ENCODE measurements at places on chromosomes 3 and 15.

- DNase-seq, result no peak
These were observed 2.5 kb upstream of the HACD2 start for GRCh38 chr3:123587401-123587800.

GRCh38 chr15:86526938-86527690 is 447.4 kb downstream of the AGBL1 start:
- DNase-seq, result no peak

GRCh38 chr3:143002083-143002712 is 828 bp downstream of the U2SURP start:
- no peak for DNase-seq

DNA sequence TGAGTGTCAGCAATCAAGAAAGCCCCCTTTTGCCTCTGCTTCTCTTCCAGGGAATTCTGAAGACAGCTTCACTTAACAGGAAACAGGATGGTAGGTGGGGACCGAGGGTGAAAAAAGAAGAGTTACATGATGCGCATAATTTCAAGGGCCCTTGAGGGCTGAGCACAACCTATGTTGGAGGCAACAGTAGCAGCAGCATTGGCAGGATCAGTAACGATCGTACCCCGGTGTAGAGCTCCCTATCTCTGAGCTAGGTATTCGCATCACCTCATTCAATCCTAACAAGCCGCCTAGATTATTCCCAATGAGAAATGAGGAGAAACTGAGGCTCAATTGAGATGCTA is 432 bp upstream of the RAD54L2 start:
- no peak for DNase-seq

DNA sequence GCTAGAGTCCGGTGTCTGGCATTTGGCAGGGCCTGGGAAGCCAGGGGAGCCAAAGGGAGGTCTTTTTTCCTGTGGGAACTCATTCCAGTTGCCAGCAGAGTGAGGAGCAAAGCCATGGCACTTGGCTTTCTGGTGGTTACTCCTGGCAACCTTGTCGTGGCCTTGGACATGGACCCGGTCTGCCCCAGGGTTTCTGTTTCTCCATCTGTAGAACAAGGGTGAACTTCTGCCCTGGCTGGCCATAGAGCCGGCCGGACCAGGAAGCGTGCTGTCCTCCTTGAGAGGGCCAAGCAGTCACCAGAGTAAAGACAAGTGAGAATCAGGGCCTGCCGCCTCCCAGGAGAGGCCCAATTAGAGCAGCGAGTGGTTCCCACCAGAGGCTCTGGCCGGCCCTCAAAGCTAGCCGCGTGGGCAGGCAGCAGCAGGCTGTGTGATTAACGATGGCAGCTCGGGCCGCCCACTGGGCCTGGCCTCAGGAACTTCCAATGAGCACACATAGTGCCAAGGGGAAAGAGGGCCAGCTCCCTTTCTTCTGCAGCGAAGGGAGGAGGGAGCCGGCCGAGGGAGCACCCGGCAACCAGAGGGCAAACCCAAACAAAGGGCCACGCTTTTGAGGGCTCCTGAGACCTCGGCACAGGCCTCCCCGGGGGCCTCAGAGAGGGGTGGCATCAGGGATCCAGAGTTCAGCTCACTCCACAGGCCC is 29.1 kb upstream of the ELP6 start:
- no peak for DNase-seq

GRCh38 chr3:70042641-70043040 is 43.1 kb downstream of the SAMMSON start:
- DNase-seq, result no peak

DNA sequence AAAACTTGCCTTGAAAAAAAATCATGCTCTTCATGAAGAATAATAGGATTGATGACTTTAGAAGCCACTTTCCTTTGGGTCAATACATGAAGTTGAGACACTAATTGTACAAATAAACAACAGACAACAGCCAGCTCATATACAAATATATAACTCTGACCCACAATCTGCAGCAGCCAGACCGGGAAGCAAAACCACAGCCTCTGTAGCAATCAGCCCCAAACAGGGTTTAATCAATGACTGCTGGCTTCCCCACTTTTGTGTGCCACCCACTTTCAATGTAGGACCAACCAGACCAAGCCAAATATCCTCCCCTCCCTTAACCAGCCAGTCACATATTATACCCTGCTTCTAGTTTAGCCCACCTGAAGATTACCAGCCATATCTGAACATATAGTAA is 39.0 kb downstream of the IFT57 start:
- no peak for DNase-seq

DNA sequence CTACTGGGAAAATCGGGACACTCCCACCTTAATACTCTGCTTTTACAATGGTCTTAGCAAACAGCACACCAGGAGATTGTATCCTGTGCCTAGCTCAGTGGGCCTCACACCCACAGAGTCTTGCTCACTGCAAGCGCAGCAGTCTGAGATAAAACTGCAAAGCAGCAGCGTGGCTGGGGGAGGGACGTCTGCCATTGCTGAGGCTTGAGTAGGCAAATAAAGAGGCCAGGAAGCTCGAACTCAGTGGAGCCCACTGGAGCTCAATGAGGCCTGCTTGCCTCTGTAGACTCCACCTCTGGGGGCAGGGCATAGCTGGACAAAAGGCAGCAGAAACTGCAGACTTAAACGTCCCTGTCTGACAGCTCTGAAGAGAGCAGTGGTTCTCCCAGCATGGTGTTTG is 1169.1 kb upstream of the EPHA6 start:
- DNase-seq, result no peak

- DNase-seq, result no peak
These were observed 123.2 kb upstream of the UBE2E2 start for GRCh38 chr3:23079976-23080375.

DNA sequence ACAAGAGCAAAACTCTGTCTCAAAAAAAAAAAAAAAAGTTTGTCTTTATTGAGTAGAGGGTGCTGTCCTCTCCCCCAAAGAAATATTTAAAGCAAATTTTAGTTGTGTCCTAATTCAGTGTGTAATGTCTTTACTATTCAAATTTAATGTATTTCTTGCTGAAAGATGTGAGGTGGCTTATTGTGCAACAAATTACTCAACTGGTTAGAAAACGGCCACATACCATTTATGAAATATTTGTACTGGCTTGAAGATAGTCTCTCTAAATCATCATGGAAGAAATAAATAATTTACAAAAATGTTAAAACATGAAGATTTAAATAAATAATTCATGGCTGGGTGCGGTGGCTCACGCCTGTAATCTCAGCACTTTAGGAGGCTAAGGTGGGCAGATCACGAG is 63.0 kb downstream of the SLTM start:
- DNase-seq, result no peak

GRCh38 chr15:48388016-48388851 is 57.0 kb downstream of the DUT start:
- no peak for DNase-seq

GRCh38 chr3:177724020-177724638 is 526.8 kb upstream of the TBL1XR1 start:
- DNase-seq, result no peak

- DNase-seq, result no peak
These were observed 359.9 kb downstream of the AGBL1 start for GRCh38 chr15:86439614-86440013.

DNA sequence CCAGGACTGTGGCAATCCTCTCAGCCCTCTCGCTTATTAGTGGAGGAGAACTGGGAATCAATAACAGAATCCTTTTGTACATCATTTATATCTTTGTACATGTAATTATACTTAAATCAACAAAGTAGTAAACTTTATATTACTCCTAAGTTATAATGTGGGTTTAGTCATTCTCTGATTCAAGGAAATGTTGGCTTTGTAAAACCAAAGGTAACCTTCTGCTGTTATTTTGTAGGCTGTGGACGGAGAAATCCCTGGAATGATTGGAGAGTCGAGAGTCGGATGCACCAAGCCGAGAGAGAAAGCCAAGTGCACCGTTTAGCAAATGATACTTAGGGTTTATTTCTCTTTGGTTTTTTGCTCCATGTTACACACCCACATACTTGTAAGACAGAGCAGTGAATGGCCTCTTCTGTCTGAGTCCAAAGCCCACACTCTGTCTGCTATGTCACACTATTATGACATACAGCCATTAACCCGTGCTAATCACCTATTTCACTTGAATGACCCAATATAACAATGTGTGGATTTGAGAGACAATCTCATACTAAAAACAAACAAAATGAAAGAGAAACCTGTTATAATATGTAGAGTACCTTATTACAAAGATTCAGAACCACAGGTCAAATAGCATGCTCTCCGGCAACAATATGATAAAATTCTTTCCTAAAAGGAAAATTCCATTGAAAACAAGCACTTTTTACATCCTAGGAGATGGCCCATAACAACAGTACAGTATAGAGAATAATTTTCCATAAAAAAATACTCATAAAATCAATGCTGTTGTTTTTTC is 72.2 kb downstream of the MECOM start:
- no peak for DNase-seq

DNA sequence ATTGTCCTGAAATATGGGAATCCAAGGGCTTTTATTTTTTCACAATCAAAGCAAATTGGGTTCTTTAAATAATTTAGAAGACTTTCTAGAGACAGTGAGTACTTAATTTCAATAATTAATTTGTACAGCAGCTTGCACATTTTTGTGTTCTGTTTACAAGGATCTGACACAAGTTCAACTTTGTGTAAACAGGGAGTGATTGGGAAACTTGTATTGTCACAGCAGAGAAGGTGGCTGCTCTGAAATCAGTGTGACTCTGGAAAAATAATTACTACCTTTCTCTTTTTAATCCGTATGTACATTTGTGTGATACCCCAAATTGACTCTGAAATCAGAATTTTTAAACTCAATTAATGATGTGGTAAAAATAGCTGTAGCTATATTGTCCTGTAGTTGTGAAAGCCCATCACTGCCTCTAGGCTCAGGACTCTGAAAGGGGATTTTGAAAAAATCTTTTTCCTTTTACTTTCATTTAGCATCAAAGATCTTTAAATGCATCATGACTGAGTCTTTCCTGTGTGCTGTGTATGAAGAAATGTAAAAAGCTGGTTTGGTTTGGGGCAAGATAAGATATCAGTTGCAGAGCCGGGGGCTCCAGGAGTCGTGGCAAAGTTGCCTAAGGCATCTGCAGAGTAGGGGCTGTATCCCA is 45.1 kb downstream of the MFSD1 start:
- no peak for DNase-seq
